ENCODE measurements at places on chromosomes 16 and 17. TPM values are rescaled to one million over a fixed set of nuclear protein-coding genes. Genes with fewer than 3 reads are reported as not detected.

DNA sequence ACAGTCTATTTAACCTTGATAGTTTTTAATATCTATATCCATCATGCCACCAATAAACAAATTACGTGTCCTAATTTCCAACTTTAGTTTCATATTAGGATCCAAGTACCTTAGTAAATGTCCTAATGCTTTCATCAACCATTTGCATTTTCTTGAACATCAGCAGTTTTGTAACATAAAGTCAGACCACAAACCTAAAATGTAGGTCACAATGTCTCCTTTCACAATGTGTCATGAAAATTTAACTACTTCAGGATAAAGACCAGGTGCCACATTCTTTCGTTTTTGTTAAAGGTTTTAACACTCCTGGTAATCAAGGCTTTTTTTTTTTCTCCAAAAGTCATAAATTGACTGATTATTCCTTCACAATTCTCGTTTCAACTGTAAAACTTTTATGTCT lies 310.7 kb upstream of the PMFBP1 start:
- no peak for ATAC-seq

DNA sequence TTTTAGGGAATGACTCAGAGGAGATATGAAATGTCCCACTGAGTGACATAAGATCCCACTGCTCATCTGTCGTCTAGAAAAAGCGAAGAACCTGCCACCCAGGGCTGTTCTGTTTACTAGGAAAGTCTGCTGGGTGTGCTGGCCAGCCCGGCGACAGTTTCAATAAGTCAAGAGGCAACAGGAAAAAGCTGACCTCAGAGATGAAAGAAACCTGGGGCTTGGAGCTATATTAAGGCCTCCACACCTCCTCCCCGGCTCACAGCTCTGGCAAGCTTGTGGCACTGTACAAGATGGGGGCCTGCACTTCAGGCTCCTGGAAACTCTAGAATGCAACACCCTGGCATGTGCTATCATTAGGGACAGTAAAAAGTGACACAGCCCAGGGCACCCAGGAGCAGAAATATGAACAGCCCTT lies 10.6 kb downstream of the ZFHX3 start:
- no peak for ATAC-seq

The SMIM22 gene
- 12.9 TPM for total RNA-seq

GRCh38 chr16:3793161-3793576 lies 75.8 kb upstream of the TRAP1 start:
- ATAC-seq = peak; percentile 96

DNA sequence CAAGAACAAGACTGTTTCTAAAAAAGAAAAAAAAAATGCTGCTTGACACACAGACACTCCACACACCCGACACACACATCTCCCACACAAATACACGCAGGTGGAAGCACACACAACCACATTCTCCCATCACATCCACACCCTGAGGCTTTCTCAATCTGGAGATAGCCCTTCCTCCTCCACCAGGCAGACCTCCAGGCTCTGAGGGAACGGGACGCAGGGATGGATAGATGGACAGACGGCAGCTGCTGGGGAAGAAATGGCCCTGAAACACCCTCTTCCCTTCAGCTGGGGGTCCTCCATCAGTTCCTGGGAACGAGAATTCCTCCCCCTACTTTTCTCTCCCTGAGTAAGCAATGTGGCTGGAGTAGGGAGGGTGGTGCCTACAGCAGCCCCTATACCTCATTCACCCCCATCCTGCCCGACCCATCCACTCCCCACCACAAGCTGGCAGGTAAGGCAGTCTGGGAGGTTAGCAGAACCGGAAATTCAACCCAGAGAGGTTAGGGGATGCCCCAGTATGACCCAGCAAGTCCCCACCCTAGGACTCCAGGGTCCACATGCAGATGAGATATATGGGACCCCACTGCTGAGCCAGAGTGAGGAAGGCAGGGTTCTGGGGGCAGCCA lies 4.1 kb upstream of the LITAFD start:
- peak; percentile 81 for ATAC-seq

The CBFA2T3 gene
- 1.1 TPM for total RNA-seq

- ATAC-seq = no peak
These were observed 7.8 kb downstream of the CSF3 start for GRCh38 chr17:40022961-40023541.

Data from esophagus mucosa (tissue), 1 donor.